ENCODE measurements at places on chromosomes 3 and 15.

DNA sequence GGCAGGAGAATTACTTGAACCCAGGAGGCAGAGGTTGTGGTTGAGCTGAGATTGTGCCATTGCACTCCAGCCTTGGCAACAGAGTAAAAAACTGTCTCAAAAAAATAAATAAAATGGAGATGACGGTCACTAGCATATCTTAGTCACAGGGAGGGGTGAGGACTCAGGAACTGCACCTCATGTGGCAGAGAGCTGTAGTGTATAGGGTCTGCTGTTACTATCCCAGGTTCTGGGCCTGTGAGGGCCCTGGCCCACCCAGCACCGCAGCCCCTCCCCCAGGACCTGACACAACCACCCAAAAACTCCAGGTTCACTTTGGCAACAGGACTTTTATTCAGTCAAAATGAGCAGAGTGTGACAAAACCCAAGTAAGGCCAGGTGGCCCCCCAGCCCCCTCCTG lies 22.3 kb downstream of the RNU5B-1 start:
- DNase-seq, result no peak

DNA sequence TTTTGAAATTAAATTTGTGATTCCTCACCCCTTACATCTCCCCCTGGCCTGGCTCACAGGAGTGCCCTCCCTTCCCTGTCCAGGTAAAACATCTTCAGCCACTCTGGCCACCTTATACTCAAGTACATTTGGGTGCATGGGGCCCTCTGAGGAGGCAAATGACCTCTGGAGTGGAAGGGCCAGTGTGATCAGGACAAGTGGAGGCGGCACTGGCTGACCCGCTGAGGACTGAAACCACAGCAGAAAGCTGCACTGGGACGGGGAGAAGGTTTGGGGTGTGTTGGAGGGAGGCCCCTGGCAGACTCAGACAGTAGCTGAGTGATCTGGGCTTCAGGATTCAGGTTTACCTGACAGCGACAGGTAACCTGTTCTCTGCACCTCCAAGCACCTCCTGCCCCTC lies 24.2 kb downstream of the HES1 start:
- DNase-seq, result no peak

GRCh38 chr3:47002171-47003055 lies 22.9 kb downstream of the NBEAL2 start:
- no peak for DNase-seq

- no peak for DNase-seq
Measured at GRCh38 chr3:174613173-174613572, 246.0 kb upstream of the NAALADL2 start.

DNA sequence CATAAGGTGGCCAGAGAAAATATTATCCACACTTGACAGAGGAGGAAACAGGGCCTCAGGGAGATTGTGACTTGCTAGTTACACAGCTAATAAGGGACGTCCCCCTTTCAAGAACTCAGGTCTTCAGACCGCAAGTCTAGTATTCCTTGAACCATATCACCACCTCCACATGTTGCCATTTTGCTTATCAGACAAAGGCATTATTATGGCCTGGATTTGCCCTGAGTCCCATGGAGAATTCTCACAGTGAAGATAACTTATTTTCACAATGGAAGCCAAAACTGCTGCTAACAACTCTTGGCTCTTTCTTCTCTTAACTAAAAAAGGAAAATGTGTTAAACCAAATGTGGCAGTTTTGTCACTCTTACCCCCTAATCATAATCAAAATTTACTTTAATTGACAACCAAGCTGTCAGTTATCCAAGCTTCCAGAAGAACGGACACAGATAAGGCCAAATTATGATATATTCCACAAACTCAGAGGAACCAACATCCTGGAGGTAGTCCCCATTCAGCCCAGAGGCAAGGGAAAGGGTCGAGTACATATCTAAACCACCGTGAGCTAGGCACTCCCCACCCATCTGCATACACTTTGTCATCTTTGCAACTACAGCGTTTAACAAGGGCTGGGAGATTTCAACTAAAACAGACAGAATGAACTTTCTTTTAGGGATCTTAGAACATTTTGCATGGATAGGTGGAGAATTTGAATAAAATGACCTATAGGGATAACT lies 63.6 kb upstream of the THBS1 start:
- DNase-seq, result no peak

GRCh38 chr15:100835636-100836035 lies 44.0 kb upstream of the ALDH1A3 start:
- no peak for DNase-seq

- DNase-seq, result no peak
Measured at GRCh38 chr3:123002100-123002748, 25.3 kb downstream of the SEMA5B start.

- DNase-seq, result no peak
Measured at GRCh38 chr15:40493089-40493840, 22.5 kb downstream of the CHST14 start.

GRCh38 chr3:128311441-128311844 lies 155.2 kb downstream of the DNAJB8 start:
- DNase-seq, result no peak

- no peak for DNase-seq
Measured at GRCh38 chr3:134354612-134355251, 19.5 kb downstream of the AMOTL2 start.

DNA sequence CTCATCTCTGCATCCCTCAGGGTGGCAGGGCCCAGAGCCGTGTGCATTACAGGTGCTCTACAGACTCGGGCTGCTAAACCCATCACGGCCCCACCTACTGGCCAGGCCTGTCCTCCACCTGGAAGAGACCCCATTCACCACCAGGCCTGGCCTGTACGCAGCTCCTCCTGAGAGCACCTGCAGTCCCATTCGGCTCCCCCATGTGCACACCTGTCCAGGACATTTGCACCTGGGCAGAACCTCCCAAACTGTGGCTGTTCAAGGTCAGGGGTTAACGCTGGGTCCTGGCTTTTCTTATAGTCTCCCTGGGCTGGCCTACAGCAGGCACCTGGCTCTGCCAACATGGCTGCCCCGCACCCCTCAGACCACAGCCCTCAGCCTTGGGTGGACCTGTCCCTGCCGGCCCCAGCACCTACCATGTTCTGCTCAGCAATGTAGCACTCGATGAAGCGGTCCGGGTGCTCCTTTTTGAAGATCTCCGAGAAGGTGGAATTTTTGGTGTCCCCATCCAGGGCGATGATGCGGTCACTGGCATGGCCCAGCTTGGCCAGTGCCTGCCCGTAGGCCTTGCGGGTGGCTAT lies 25.7 kb downstream of the TKT start:
- no peak for DNase-seq
